ENCODE measurements at places on chromosomes 2 and 18. TPM values are rescaled to one million over a fixed set of nuclear protein-coding genes. Genes with fewer than 3 reads are reported as not detected.

DNA sequence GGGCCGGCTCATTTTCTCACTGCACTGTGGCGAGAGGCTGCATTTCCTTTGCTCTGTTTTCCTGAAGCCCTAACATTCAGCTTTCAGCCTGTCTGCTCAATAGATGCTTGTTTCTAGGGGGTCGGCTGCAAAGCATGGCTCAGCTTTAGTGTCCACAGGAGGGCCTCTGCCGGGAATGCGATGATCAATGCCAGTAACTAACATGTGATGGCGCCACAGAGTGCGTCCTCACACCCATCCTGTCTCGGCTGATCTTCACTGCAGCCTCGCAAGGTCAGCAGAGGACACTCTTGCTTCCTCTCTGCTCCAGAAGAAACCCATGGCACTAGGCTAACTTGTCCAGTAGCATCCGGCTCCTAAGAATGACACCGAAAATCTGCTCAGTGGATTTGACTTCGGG lies 156.4 kb upstream of the PXDN start:
- no peak for DNase-seq

GRCh38 chr2:160207804-160208654 lies 8.0 kb upstream of the ITGB6 start:
- DNase-seq, result peak; percentile 98

- no peak for DNase-seq
Observed at GRCh38 chr2:72955228-72956049, 38.1 kb downstream of the EMX1 start.

DNA sequence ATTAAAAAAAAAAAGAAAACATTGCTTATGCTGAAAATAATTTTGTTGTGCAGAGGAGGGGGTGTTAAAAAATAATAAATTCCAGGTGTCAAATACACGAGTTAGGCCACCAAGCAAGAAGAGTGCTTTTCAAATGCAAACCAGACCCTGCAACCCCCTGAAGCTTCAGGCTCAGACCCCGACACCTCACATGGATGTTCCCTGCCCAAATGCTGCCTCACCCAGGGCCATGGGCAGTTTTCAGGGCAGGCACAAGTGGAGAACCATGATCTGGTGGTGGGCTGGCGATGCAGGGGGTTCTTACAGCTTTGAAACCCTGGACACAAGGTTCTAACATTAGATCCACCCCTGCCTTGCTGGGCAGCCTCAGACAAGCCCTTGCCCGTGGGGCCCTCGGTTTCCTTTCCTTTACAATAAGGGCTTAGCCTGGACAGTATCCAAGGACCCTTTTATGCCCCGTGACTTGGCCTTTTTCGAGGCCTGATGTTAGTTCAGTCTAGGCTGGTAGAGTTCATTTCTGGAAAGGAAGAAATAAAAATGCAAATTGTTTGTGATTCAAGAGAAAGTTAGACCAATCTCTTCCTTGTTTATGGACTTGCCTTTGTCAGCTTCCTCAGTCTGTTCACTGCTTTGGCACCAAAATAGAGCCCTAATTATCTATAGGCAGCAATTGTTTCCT lies 168.7 kb downstream of the DDX1 start:
- no peak for DNase-seq

DNA sequence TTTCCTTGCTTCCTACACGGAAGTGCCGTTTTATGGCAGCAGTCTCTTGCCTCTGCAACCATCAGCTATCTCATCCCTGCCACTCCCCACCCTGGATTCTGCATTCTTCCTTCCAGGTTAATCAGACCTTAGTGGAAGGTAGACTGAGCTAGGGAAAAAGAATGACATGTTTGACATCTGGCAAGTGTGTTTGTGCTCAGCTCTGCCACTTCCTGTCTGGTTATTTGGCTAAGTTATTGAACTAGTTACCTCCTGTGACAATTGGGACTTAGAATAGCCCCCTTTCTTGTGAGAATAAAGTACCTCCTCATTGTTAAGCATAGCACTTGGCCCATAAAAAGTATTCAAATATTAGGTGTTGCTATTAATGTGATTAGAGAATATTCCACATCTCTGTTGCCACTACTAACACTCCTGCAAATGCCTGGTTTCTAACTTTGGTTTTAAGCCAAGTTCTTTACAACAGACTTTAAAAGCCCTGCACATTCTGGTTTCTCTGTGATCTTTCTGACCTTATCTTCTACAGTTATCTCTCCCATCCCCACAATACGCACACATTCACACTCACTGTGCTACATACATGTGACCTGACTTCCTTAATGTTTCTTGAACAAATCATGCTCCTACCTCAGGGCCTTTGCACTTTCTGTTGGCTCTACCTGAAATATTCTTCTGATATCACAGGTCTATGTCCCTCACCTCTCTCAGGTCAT lies 10.8 kb upstream of the MAPRE2 start:
- DNase-seq, result no peak

DNA sequence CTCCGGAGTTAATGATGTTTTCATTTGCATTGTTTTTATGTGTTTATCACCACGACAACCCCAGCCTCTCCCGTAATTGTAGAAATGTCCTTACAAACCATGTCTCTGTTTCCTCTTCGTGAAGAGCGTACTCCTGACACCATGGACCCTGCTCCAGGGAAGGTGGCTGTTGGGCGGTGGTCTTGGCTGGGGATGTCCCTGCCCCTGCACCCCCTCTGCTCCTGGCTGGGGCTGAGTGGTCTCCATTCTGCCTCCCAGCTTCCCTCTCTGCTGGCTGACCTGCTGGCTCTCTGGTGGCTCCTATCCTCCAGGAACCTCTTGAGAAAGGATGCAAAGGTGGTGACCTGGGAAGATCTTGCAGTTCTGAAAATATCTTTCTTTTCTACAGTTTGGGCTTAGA lies 81.1 kb downstream of the ASB1 start:
- no peak for DNase-seq

DNA sequence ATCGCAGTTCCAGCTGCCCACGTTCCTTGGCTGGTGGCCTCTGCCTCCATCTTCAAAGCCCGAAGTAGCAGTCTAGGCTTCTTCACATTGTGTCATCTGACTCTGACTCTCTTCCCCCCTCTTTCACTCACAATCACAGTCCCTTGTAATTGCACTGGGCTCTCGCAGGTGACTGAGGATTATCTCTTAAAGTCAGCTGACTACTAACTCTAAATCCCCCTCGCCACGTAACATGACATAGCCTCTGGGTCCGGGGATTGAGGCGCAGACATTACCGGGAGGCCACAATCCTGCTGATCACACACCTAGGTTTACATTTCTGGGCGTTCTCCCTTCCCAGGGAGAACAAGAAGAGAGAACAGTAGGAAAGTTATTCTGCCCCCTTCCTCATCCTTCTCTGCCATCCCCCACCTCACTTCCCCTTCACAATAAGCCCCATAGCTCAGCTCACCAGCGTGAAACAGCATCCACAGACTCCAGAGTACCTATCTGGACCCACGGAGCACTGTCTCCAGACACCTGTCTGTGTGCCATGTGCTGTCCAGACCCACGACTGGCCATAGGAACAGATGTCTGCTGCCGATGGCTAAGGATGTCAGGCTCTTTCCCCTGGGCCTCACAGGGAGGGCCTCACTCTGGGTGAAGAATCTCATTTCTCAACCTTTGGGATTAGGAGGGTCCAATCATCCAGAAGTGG lies 64.3 kb upstream of the FZD7 start:
- no peak for DNase-seq

DNA sequence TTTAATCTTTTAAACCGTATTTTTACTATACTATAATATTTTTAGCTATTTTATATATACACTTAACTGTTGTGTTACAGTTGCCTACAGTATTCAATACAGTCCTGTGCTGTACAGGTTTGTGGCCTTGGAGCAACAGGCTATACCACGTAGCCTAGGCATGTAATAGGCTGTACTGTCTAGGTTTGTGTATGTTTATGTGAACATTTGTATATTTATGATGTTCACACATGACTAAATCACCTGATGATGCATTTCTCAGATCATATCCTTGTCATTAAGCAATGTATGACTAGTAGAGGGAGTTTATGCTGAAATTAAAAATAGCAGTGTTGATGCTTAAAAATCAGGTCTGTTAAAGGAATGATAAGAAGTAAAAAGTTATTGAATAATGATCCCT lies 92.3 kb upstream of the RANBP2 start:
- no peak for DNase-seq

DNA sequence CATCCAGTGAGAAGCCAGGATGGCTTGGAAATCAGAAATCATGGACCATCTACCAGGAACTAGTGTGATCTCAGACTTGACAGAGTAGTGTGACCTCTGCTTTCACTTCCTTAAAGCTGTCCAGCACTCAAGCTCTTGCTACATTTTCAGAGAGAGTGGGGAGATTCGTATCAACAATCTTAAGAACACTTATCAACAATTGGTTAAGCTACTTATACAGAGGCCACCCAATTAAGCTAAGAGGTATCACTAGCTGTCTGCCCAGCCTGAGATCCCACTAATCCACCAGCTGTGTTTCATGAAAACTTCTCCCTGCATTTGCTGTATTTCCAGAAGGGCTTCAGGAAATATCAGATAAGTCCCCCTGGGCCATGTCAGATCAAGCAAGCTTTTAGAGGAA lies 4.2 kb downstream of the RPRM start:
- no peak for DNase-seq

DNA sequence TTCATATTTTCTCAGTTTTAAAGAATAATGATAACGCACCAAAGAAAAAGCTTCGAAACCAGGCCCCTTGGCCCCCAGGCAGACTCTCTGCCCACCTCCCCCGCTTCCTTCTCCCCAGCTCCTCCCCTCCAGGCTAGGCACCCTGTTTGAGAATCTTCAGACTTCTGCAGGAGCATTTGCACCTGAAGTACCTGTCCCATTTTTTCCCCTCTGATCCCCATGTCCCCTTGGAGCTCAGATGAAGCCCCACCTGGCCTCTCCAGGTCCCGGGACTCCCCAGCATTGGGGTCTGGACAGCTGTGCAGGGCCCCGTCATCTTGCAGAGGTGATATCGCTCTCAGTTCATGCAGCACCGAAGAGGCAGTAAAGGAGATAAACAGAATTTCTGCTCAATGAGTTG lies 35.5 kb upstream of the KLHL29 start:
- DNase-seq, result no peak

DNA sequence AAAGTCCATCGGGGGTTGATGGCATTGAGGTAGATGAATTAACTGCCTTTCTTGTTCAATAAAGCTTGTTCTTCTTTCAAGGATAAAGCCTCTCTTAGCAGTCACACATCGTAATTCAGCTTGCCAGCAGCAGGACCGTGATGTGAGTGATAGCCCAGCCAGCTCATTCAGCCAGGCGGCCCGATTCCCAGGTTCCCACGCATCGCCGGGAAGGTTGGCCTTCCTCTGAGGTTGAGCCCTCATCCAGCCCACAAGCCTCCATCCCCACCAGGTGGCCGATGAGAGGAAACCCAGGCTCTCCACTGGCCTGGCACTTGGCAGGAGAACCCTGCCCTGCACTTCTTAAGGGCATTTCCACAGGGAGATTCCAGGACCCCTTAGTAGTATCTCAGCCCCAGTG lies 4.7 kb downstream of the AGAP1 start:
- peak; percentile 29 for DNase-seq

DNA sequence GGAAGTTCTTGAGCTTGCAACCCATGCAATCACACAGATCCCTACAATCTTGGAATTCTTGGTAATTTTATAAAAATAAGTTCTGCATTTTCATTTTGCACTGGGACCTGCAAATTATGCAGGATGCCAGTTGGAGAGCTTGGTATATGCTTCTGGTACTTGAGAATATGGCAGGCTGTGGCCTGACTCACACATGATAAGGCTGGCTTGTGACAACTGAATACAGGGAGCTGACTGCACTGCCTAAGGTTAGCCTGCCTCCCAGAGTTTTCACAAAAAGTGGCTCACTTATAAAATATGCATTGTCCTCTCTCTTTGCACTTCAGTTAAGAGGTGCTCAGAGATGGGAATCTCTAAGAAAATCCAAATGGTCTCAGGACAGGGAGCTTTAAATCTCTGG lies 265.5 kb upstream of the KCNJ3 start:
- DNase-seq, result no peak

DNA sequence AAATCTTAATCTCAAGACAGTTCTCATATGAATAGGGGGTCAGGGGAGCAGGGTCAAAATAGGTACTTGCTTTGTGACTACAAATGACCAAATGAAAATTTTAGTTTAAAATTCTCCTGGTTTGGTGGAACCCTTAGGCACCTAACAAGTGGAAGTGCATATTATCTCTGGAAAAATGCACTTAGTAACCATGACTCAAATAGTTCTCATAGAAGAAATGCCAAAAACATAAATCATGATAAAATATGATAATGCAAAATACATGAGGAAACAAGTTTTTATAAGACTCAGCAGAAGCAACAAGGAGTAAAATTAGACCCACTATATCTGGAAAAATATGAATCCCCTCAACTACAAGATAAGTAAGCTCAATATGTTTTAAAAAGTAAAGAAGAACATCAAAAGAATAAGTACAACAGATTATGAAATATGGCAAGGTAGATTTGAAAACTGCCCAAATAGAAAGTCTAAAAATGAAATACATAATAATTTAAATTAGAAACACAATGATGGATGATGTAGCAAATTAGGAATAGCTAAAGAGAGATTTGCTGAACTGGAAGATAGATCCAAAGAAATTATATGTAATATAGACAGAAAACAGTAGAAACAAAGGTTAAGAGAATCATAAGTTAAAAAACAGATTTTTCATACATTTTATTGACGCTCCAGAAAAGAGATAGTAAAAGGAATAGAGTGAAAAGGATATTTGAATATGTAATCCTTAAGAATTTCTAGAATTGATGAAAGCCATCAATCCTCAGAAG lies 308.3 kb downstream of the SETBP1 start:
- DNase-seq, result peak; percentile 39

The KLHL29 gene
- 3.1 TPM for total RNA-seq

The SERPINB8 gene
- 24.1 TPM for total RNA-seq

The RAB17 gene
- total RNA-seq, result 52.2 TPM

The MOCOS gene
- total RNA-seq, result 5.1 TPM

The PTMA gene
- total RNA-seq, result 2,032 TPM
